ENCODE measurements at places on chromosomes 16 and 17. TPM values are rescaled to one million over a fixed set of nuclear protein-coding genes. Genes with fewer than 3 reads are reported as not detected.
A peak's percentile ranks its signal among the peaks of the same experiment; 100 is the strongest.

DNA sequence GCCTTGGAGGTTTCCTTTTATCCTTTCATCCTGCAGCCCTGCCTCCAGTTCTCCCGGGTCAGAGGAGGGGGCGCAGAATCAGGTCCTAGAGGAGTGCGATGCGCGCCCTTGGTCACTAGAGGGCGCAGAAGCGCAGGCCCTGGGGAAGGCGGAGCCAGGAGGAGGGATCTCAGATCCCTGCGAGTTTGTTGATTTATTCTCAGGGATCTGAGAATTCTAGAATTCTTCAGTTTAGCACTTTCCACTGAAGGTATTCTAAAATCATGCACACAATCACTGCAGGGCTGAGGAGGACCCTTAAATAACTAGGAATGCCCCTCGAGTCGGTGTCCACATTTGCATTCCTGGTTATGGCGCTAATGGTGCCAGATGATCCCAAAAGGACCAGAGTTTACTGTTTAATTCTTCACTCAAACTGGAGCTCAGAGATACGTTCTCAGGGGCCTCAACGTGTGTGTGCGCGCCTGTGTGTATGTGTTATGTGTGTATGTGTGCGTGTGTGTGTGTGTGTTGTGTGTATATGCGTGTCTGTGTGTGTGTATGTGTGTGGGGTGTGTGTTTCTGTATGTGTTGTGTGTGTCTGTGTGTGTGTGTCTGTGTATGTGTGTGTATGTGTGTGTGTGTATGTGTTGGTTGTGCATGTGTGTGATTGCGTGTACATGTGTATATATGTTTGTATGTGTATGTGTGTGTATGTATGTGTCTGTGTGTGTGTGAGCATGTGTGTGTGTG, 6.9 kb upstream of the ELAC2 start:
- no peak for DNase-seq

DNA sequence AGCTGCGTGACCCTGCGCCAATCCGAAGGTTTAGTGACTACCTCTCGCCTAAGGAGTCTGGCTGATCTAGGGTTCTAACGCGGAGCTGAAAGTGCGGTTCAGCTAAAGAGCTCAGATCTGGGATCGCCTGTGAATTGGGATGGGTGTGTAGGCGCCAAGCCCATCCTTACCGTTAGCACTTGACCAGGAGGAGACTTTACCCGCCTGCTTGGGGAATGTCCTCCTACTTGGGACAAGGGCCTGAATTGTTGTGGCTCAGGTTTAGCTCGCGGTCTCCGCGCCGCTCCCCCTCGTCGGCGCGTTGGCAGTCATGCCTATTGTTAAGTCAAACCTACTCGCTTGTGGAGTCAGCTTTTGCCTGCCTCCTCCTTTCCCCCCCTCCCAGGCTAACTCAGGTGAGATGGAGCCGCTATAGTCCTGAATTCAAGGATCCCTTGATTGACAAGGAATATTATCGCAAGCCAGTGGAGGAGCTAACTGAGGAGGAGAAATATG, 480 bp downstream of the MRPS7 start:
- DNase-seq: peak; percentile 40

- DNase-seq: no peak
Measured at GRCh38 chr17:40828454-40829044, 6.1 kb upstream of the KRT10 start.

GRCh38 chr17:45426561-45426960, 6.1 kb downstream of the ARHGAP27 start:
- no peak for DNase-seq

DNA sequence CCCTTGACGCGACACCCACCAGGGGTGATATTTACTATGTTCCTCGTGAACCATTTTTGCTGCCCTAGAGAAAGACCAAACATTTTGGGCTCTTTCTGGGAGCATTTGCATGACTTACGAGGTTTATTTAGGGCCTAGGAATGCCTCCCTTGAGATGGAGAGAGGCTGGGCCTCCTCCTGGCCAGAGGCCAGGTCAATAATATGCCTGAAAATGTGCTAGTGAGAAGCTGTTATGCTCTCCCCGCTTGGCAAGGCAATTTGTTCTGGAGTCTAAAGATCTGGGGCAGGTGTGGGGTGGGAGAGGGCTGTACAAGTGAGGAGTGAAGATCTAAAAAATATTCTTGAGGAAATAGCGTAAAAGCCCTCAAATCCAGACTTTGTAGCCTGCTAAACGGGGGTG, 587.3 kb upstream of the CDH5 start:
- DNase-seq: no peak

- DNase-seq: no peak
Measured at GRCh38 chr17:13002761-13003453, 14.9 kb downstream of the ELAC2 start.

- no peak for DNase-seq
Measured at GRCh38 chr16:50531901-50532300, 16.3 kb upstream of the NKD1 start.

GRCh38 chr16:89201439-89202377, 1.4 kb upstream of the SLC22A31 start:
- DNase-seq: peak; percentile 67

GRCh38 chr17:56292578-56292977, 139.3 kb downstream of the ANKFN1 start:
- DNase-seq: no peak

DNA sequence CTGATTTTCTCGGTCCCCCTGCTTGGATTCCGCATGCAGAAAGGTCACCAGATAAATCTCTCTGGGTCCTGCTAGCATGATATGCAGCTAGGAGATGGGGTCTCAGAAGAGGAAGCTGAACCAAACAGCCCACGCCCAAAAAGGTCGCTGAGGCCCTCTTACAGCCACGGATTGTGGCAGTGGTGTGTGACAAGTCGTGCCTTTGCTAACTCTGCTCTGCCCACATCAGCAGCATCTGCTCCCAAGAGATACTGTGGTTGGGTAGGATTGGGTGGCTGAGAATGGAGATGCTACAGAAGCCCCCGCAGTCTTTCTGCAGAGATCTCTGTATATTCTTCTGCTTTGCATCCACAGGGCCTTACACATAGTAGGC, 15.2 kb upstream of the SKAP1 start:
- no peak for DNase-seq

- no peak for DNase-seq
Measured at GRCh38 chr16:31695667-31696066, 168.0 kb downstream of the AHSP start.

GRCh38 chr16:8867932-8868415, 832 bp downstream of the CARHSP1 start:
- no peak for DNase-seq

DNA sequence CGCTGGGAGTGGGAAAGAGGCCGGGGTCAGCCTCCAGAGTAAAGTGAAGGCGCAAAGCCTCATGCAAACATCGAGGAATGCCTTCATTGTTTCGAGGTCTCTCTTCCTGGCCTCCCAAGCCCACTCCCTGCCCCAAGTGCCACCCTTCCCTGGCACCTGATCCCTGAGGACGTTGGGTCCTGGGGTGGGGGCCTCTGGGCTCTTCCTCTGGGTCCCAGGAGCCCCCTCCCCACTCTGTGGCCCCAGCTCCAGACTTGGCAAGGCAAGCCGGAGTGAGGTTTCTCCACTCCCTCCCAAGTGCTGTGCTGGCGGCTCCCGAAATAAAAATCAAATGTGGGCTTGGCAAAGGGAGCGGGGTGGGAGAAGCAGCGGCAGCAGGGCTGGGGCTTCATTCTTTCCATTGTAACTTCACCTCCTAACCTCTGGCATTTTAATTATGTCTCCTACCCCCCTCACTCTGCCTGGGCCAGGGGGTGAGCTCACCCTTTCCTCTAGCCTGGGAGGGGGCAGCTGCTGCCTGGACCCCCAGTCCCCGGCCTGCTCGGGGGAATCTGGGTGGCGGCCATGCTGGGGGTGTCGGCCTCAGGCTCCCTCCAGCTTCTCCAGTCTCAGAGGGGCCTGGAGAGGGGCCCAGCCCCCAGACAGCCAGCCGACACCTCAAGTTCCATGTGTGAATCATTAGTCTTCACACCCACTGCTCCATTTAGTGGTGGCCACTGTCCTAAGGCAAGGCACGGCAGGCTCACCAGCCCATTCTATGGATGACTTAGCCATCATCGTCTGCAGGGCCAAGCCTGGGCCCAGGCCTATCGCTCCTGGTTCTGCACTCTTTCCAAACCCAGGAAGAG, 14.6 kb upstream of the TMEM92 start:
- no peak for DNase-seq

GRCh38 chr16:80233097-80233835, 307.5 kb upstream of the DYNLRB2 start:
- DNase-seq: no peak

GRCh38 chr17:57608369-57609124, 136.6 kb downstream of the CCDC182 start:
- DNase-seq: no peak

- no peak for DNase-seq
Measured at GRCh38 chr16:73347500-73348375, 299.8 kb upstream of the ZFHX3 start.

DNA sequence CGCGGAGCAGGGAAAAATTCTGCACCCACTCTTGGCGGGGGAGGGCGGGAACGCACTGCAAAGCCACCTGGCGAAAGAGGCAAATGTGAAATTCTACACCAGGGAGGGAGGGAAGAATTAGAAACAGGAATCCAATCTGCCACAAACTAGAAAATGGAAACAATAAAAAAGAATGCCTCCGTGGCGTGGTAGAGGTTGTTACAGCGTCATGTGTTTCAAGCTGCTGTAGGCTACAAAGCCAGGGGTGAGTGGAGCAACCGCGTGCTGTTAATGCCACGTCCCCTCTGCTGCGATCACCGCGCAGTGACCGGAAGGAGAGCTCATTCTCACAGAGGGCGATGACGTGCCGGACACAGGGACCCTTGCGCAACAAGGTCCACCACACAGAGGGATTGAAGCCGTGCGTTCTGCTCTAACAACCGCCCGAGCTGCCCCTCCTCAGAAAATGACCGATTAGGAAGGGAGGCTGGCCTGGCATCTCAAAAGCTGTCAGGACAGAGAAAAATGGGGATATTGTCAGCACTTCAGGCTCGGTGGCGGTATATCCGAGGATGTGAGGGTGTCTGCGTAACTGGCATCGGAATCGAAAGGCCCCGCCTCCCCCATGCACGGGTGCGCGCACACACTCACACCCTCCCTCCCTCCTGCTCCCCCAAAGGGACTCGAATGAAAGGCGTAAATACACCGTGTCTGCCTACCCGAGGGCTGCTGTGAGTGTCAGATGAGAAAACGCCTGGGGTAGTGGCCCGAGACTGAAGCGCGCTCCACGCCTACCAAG, 70.8 kb upstream of the TNRC6C start:
- DNase-seq: peak; percentile 84

The ARHGAP23 gene
- 10.5 TPM for total RNA-seq

The AURKB gene
- not detected for total RNA-seq

The CCDC92B gene
- total RNA-seq: not detected

The GLIS2 gene
- total RNA-seq: 0.95 TPM

The ATP1B2 gene
- total RNA-seq: 0.10 TPM

The SHISA9 gene
- not detected for total RNA-seq

The CHP2 gene
- not detected for total RNA-seq

The RNF112 gene
- 0.98 TPM for total RNA-seq

The LDHD gene
- 27.8 TPM for total RNA-seq

The CSH2 gene
- not detected for total RNA-seq

The GCSH gene
- 40.4 TPM for total RNA-seq

The OR1A1 gene
- not detected for total RNA-seq

The PPY gene
- total RNA-seq: not detected

Data from gastrocnemius medialis (tissue), 4 donors.